ENCODE measurements at places on chromosomes 6 and 20.

- DNase-seq, result no peak
Observed at GRCh38 chr6:11433860-11434259, 103.7 kb upstream of the TMEM170B start.

- no peak for DNase-seq
Observed at GRCh38 chr6:87155842-87156815, 764 bp downstream of the ZNF292 start.

DNA sequence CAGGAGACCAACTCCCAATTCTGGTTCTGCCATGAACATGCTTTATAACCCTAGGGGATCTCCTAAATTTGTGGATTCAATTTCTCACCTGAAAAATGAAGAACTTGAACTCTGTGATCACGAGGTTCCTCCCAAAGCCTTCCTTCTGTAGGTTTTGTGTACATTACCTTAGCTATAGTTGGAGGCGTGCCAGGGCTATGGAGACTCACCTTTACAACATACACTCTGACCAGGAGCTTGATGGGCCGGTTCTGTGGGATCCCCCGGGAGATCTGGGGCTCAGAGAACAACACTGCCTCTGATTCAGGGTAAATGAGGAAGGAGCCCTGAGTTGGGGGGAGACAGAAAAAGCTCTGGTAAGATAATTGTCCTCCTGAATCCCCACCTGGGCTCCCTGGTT is 34.1 kb downstream of the ERGIC3 start:
- DNase-seq, result no peak

DNA sequence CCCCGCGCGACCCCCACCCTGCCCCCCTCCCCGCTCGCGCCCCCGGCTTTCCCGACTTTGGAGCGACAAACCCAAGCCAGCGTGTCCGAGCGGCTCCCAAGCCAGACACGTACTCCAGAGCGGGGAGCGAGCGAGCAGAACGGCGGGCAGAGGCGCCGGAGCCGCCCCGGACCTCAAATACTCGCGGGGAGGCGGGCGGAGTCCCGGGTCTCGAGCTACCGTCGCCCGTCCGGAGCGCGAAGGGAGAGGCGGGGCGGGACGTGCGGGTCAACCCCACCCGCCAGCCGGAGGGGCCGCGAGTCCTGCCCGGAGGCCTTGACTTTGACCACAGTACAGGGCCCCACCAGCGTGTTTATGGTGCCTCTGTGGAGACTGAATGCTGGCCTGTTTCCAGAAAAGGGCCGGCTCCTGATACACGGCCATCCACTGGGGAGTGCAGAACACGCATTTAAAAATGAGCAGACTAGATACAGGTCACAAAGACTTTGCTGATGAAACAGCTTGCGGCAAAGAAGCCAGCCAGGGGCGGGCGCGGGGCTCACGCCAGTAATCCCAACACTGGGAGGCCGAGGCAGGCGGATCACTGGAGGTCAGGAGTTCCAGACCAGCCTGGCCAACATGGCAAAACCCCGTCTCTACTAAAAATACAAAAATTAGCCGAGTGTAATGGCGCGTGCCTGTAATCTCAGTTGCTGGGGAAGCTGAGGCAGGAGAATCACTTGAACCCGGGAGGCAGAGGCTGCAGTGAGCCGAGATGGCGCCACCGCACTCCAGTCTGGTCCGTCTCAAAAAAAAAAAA is at the start of gene SERPINB6:
Gene SERPINB6, minus strand, starts transcription at position 148 of the 799 bp plus-strand sequence. CDS start 12,235 bp downstream, outside the sequence.
- DNase-seq, result peak; percentile 34

GRCh38 chr20:363319-364078 is 16.6 kb downstream of the NRSN2 start:
- no peak for DNase-seq

GRCh38 chr6:154513601-154514320 is 3.3 kb upstream of the CNKSR3 start:
- no peak for DNase-seq

GRCh38 chr20:12199703-12200102 is 282.0 kb downstream of the BTBD3 start:
- DNase-seq, result no peak

Data from fibroblast of skin of left biceps (primary cell).